ENCODE measurements at places on chromosomes 2 and 18.

DNA sequence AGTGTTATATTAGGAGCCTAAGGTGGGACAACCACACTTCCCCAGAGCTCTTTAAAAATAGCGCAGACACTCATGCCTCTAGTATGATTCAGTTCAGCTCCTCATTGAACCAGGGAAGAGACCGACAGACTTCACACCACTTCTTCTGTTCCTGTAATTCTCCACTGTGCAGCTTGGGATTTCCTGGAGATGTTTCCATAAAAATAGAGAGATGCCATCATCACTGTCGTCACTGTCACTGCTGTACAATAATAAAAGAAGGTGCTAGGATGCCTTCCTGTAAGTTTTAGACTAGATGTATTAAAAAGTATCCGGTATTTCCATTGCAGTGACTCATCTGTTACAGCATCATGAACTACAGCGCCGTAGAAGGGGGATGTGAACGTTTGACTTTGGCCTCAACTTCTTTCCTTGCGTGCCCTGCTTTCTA is 110.9 kb downstream of the FAM210A start:
- no peak for DNase-seq

DNA sequence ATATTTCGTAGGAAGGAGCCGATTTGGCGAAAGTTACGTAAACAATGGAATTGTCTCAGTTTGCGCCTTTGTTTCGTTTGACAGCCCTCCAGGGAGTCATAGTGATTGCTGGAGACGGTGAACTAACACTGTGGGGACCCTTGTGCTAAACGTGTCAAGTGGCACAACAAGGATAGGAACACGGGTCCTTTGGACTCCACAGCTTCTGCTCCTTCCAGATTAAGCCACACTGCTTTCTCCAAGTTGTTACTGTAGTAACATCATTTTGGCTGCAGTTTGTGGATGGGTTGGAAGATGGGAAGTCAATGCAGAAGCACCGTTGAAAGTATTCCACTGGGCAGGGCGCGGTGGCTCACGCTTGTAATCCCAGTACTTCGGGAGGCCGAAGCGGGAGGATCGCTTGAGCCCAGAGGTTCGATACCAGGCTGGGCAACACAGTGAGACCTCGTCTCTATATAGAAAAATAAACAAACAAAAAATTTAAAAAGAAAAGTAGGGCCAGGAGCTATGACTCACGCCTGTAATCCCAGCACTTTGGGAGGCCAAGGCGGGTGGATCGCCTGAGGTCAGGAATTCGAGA is 636 bp upstream of the IMMT start:
- no peak for DNase-seq

GRCh38 chr2:106941372-106941993 is 55.5 kb upstream of the ST6GAL2 start:
- DNase-seq: no peak

DNA sequence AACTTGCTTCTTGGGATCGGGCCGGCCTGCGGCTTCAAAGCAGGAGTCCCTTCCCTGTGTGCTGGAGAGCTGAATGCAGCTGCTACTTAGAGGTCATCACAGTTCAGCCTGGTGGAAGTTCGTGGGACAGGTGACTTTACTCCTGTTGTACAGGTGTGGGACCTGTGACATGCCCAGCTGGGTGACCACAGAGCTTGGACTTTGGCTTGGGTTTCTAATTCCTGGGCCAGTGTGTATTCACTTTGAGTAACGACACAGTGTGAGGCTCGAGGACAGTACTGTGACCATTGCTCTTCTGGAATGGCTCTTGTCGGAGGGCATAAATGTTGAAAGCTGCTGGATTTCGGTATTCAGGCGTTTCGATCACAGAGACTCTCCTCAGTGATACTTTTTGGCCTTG is 114.5 kb downstream of the STPG4 start:
- DNase-seq: no peak

DNA sequence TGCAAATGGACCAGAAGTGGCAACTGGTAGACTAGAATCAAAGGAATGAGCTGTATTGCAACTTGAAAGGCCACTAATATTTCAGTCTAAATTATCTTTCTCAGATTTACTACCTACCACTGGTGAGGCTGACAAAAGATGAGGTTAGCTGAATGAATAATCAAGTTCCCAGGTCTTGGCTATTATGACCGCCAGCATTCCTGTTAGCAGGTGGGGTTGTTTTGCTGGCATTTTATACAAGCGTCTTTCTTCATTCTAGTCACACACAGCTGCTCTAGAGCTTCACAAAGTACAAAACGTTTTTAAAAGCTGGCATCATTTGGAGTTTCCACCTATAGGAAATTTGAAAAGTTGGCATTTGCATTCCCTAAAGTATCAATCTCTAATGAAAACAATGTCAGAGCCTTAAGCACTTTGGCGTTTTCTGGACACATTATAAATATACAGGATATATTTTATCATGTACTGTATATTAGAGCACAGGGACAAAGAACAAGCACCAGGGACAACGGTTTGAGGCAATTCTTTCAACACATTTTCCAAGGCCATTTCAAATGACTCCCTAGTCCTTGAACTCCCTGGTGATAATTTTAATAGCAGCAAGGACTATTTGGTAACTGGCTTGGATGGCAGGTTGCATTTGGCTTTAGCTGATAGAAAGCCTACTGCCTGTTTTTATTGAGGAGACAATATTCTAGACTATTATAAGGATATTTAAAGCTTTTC is 410.2 kb upstream of the CHST9 start:
- DNase-seq: no peak

DNA sequence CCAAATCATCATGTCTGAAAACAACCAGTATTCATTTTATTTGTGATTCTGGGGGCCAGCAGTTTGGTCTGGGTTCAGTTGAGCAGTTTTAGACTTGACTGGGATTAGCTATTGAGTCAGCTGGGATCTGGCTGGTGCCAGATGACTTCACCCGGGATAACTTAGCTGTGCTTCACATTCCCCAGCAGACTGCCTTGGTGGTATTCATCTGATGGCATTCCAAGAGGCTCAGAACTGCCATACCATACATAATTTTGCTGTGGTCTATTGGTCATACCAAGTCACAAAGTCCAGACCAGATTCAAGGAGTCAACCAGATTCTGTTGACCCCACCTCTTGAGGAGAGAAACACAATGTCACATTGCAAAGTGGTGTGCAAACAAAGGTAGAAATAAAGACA is 7.8 kb upstream of the FSHR start:
- no peak for DNase-seq

DNA sequence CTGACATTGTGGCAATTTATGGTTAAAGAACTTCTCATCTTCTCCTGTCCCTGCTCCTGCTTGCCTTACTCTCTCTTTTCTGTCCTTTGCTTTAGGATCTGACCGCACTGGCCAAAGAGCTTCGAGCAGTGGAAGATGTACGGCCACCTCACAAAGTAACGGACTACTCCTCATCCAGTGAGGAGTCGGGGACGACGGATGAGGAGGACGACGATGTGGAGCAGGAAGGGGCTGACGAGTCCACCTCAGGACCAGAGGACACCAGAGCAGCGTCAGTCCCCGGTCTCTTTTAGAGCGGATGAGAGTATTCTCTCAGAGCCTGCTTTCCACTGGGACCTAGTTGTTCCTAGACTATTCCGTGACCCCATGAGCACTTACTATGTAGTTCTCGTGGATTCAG is 122.2 kb upstream of the IL1R2 start:
- DNase-seq: no peak

- no peak for DNase-seq
These were observed 173.1 kb downstream of the PTH2R start for GRCh38 chr2:208579678-208580077.

GRCh38 chr18:27057519-27058234 is 127.4 kb downstream of the CHST9 start:
- no peak for DNase-seq

GRCh38 chr2:60966507-60967405 is 50.8 kb upstream of the PEX13 start:
- no peak for DNase-seq

DNA sequence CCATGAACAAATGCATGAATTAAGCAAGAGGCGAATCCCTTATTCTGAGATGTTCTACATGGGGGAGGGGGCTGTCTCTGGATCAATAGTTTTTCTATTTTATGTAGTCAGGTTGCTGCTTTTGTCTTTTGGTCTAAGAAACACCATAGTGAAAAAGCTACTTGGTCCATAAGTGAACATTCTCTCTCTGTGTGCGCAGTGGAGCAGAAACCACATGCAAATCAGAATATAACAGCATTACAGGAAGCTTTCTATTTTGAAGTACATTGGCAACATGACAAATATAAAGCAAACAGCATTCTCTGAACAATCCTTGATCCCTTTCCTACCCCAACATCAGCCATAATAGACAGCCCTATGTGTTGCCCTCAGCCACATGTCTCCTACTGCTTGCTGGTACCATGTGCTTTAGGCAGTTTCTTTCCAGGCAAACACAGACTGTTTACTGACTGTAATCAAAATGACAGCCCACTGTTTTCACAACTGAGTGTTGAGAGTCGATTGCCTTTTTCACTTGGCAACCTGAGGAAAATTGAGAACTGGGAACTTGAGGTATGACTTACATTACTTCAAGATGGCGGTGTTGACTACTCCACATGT is 10.6 kb downstream of the SCN3A start:
- DNase-seq: no peak

GRCh38 chr18:6836331-6836730 is 106.8 kb downstream of the ARHGAP28 start:
- DNase-seq: no peak

DNA sequence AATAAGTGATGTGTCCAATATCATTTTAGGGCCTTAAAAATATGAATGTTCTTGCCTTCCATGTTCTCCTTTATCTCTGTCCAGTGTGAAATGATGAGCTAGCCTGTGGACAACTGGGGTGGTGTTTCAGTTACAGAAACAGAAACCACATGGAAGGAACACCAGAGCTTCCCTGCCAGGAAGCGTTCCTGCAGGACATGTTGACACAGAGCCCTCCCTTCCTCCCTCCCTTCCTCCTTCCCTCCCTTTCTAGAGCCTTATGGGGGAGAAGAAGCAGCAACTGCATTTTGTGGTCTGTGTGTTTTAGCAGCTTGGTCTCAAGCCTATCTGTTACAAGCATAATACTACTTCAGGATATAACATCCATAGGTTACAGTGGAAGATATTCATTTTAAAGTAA is 539.7 kb upstream of the NETO1 start:
- DNase-seq: peak; percentile 10

DNA sequence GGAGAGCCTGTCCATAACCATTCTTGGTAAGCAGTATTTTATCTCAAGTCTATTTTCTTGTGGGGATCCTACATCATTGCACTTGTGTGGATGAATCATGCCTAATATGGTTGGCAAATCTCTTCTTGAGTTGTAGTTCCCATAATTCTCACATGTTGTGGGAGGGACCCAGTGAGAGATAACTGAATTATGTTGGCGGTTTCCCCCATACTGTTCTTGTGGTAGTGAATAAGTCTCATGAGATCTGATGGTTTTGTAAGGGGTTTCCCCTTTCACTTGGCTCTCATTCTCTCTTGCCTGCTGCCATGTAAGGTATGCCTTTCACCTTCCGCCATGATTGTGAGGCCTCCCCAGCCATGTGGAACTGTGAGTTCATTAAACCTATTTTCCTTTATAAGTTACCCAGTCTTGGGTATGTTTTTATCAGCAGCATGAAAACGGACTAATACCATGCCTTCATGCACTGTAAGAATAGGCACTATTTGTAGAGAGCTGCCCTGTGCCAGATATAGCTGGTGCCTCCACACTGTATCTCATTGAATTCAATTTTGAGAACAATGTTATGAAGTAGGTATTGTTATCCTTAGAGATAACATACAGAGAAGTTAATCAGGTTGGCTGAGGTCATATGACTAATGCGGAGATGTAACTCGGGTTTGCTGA is 148.3 kb downstream of the PLCL1 start:
- no peak for DNase-seq

DNA sequence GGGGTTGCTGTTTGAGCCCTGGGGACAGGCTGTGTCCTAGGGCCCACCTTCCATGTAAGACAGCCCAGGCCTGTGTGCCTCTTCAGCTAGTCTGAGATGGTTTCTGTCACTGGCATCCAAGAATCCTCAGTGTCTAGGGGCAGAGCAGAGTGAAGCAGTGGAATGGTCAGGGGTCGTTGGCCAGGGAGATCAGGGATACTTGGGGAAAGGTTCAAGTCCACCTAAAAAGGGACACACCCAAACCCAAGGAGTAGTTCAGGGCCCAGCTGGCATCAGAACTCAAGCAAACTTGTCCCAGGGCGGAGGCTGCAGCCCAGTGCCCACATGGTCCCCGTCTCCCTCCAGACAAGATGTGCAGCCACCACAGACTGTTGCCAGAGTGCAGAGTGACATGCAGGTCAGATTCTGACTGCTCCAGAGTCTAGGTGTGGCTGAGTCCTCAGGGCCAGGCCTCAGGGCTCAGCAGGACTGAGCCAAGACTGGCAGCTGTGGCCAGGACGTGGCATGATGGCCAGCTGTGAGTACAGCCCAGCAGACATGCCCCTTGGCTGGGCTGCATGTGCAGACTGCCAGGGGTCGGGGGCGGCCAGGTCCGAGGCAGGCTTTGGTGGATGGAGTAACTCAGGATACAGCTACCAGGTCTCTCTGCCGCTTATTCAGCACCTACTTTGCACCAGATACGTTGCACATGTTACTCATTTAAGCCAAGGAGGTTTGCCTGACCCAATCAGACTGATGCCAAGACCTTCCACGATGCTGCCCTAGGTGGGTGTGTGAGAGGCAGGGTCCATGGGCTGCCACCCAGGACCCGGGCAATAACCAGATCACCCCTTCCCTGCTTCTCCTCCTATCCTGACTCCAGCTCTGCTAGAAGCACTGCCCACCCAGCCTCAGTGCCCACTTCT is 146.6 kb downstream of the SMAD7 start:
- no peak for DNase-seq

DNA sequence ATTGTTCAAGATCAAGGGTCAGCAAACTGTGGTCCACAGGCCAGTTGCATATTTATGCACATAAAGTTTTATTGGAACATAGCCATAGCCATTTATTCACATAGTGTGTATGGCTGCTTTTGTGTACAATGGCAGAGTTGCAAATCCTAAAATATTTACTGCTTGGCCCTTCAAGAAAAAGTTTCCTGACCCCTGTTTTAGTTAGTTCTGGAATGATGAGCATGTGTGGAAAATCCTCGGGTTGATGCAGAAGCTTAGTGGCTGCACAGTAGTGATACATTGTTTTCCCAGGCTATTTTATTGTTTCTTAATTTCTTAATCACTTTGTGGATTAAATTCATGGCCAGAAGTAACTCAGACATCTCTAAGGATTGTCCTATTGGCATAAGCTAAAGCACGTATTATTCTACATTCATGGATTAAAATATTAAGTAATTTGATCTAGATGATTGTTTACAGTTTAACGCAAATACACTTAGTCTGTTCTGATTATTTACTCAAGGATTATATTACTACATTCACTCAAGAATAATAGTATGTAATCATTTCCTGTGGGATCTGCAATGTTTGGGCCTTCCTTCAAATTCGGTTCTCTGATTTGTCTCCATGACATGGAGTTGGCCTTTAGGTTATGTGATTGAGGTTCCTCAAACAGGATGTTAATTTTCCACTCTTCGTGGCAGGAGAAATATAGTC is 165.5 kb downstream of the TMEM247 start:
- DNase-seq: no peak

GRCh38 chr18:34251919-34252318 is 27.2 kb upstream of the NOL4 start:
- no peak for DNase-seq

- DNase-seq: no peak
These were observed 33.6 kb downstream of the MAL start for GRCh38 chr2:95058989-95059641.

All from HFF-Myc (cell line).